Bronchial epithelial cell (primary cell): ENCODE measurements at places on chromosomes 12 and 14.

GRCh38 chr12:103672401-103673119 is 85.5 kb downstream of the STAB2 start:
- no peak for DNase-seq

GRCh38 chr14:68193970-68194681 is 374.5 kb downstream of the RAD51B start:
- DNase-seq: no peak

GRCh38 chr12:70043490-70044138 is 199.6 kb upstream of the CNOT2 start:
- no peak for DNase-seq

- no peak for DNase-seq
Observed at GRCh38 chr14:26873362-26873960, 275.6 kb upstream of the NOVA1 start.
